Pancreas (tissue), 10 donors: ENCODE measurements at places on chromosomes 4 and X. TPM values are rescaled to one million over a fixed set of nuclear protein-coding genes. Genes with fewer than 3 reads are reported as not detected.

PGAM4 gene
- polyA plus RNA-seq: not detected

MAGEA12 gene
- polyA plus RNA-seq: not detected

IL1RAPL1 gene
- not detected for polyA plus RNA-seq

HTR2C gene
- polyA plus RNA-seq: not detected

ARHGEF38 gene
- 6.8 TPM for polyA plus RNA-seq

NOA1 gene
- 7.8 TPM for polyA plus RNA-seq

CSAG1 gene
- not detected for polyA plus RNA-seq

NMU gene
- polyA plus RNA-seq: not detected
